GM12891 (cell line): ENCODE measurements at places on chromosomes 6 and 20.
A peak's percentile ranks its signal among the peaks of the same experiment; 100 is the strongest.

GRCh38 chr6:41080621-41081020 lies 7.8 kb downstream of the NFYA start:
- DNase-seq, result no peak

GRCh38 chr20:59912609-59913008 lies 20.8 kb downstream of the SYCP2 start:
- DNase-seq, result no peak

DNA sequence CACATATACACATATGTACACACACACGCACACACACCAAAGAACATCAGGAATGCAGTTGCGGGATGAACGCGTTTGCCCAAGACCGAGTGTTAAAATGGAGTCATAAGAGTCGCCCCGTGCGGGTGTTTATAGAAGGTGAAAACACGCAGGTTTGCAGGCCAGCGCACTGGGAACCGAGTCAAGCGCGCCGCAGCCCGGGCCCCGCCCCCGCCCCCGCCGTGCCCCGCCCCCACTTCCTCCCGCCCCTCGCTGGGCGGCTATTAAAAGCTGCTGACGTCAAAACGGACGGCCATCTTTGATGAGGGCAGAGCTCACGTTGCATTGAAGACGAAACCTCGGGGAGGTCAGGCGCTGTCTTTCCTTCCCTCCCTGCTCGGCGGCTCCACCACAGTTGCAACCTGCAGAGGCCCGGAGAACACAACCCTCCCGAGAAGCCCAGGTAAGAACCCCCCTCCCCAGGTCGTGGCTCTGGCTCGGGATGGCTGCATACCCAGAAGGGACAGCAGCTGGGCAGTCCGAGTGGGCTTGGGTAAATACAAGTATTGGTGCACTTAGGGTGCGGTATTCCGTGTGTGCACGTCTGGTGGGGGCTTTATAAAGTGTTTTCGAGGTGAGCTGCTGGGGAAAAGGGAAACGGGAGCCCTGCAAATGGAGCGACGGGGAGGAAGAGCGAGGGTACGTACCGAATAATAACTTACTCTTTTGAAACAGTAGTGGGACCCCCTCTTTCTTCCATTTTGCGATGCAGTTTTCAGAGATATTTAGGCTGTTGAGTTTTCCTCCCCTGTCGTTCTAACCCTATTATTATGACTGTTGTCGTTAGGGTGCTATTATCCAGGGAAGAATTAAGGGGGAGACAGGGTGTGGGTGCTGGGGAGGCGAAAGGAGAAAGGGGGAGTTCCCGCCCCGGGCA lies at the start of gene SNAP25:
Gene SNAP25 (plus strand): TSS at position 295 of the 916 bp plus-strand sequence. CDS start 56,662 bp downstream, outside the sequence.
- peak; percentile 14 for DNase-seq

DNA sequence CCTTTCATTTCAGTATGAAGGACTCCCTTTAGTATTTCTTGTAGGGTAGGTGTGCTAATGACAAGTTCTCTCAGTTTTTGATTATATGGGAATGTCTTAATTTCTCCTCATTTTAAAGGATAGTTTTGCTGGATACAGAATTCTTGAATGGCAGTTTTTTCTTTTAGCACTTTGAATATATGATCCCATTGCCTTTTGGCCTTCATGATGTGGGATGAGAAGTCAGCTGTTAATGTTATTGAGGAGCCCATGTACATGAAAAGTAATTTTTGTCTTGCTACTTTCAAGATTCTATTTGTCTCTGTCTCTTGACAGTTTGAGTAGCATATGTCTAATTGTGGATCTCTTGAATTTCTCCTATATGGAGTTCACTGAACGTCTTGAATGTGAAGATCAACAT lies 30.9 kb downstream of the RSPH3 start:
- no peak for DNase-seq

- no peak for DNase-seq
These were observed 1295.1 kb downstream of the EPHA7 start for GRCh38 chr6:92124200-92124651.

- no peak for DNase-seq
These were observed 158.6 kb downstream of the RNF144B start for GRCh38 chr6:18545726-18546125.

- DNase-seq, result no peak
These were observed 29.8 kb upstream of the SLC2A12 start for GRCh38 chr6:134082191-134082590.

- no peak for DNase-seq
These were observed 12.6 kb upstream of the CARMIL1 start for GRCh38 chr6:25266456-25267100.

- DNase-seq, result no peak
These were observed 684.2 kb downstream of the KIF16B start for GRCh38 chr20:15889061-15889460.

DNA sequence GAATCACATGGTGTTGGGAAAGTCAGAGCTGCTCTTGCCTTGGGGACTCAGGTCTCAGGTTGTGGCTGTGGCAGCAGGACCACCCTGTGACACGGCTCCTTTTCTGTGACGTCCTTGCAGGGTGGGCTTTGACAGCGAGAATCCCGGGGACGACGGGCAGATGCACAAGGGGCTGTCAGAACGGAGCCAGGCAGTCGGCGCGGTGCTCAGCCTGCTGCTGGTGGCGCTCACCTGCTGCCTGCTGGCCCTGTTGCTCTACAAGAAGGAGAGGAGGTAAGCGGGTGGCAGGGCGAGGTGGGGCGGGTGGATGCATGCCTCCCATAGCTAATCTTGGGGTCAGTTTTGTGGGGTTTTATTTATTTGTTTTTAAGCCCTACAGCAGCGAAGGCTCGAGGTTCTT lies 19.2 kb upstream of the SLC22A1 start:
- DNase-seq, result no peak

- DNase-seq, result no peak
These were observed 7.5 kb downstream of the BEND6 start for GRCh38 chr6:56962441-56962840.

DNA sequence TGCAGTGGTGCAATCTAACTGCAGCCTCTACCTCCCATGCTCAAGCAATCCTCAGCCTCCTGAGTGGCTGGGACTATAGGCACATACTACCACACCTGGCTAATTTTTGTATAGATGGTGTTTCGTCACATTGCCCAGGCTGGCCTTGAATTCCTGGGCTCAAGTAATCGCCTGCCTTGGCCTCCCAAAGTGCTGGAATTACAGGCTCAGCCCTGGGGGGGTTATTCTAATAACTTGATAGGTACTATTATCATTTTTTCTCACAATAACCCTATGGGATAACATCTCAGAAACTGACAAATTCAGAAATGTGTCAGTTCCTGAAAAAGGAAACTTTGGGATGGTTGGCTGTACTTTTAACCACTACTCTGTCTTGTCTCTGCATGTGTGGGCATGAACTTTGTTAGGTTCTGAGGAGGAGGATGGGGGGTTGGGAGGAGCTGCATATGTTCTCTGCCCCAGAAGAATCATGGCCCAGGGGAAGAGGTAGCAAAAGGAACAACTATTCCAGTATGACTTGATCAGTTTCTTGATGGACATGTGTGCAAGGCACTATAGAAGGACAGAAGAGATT lies 169.9 kb downstream of the CARMIL1 start:
- no peak for DNase-seq
